Astrocyte of the spinal cord (primary cell): ENCODE measurements at places on chromosomes 13 and 19.

- DNase-seq = peak; percentile 43
These were observed 814.4 kb downstream of the EFNB2 start for GRCh38 chr13:105721016-105721415.

- DNase-seq = no peak
These were observed 1022.0 kb downstream of the EFNB2 start for GRCh38 chr13:105513448-105513847.

DNA sequence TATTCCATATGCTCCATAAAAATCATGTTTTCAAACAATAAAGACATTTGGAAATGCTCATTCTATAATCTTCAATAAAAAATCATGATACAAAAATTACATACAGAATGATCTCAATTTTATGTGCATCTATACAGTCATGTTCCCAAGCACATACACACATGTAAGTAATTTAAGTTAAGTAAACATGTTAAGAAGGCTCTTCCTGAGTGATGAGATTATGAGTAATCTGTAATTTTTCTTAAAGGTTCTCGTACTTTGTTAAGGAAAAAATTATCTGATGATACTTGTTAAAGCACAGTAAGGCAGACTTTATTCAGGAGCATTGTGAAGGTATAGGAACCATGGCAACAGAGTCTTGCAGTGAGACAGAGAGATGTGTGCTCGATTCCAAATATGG is 30.0 kb upstream of the DLEU7 start:
- no peak for DNase-seq

DNA sequence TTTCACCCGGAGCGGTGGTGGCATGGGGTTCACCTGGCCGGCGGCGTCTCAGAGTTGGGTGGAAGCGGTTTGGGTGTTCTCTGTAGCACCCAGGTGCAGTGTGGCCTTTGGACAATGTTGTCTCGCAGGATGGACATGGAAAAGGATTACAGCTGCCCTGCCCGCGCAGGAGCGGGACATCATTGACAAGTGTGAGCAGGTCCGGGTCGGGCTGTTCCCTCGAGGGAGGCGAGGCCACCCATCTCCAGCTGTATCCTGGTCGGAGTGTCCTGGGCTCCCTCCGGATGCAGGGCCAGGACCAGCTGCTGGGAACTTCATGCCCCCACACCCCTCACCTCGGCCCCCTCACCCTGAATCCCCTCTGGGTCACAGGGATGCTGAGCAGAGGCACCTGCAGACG is 7.8 kb upstream of the ZNF14 start:
- DNase-seq = no peak

GRCh38 chr19:5330307-5330720 is 10.3 kb downstream of the PTPRS start:
- no peak for DNase-seq

DNA sequence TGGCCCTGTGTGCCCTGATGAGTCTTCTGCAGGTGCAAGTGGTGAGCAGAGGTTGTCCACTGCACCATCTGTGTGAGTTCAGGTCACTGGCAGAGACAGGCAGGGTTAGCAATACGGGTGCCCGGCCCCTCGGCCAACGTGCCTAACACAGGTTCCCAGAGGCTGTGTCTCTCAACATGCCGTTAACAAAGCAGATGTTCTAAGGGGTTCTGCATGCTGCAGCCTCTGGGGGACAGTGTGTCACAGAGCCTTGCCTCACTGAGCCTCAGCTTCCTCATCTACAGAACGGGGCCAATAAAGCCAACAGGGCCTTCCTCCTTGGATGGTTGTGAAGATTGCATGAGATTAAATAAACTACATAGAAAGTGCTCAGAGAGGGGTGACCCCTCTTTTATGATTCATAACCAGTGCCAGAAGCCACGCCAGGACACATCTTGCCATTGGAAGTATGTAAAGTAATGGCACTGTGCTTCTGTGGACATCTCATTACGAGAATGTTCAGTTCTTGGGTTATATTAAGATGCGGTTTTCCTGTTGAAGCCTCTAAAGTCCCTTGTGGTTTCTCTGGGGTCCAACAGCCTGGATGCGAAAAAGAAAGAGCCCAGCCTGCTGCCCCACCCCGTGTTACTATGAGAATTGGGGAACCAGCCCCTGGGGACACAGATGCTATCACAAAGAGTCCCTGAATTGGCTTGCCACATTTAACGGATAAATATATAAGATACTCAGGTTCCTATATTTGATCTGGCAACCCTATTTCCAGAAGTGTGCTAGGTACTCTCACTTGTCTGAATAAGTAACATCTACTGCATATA is 11.2 kb upstream of the ARHGEF18 start:
- DNase-seq = no peak

DNA sequence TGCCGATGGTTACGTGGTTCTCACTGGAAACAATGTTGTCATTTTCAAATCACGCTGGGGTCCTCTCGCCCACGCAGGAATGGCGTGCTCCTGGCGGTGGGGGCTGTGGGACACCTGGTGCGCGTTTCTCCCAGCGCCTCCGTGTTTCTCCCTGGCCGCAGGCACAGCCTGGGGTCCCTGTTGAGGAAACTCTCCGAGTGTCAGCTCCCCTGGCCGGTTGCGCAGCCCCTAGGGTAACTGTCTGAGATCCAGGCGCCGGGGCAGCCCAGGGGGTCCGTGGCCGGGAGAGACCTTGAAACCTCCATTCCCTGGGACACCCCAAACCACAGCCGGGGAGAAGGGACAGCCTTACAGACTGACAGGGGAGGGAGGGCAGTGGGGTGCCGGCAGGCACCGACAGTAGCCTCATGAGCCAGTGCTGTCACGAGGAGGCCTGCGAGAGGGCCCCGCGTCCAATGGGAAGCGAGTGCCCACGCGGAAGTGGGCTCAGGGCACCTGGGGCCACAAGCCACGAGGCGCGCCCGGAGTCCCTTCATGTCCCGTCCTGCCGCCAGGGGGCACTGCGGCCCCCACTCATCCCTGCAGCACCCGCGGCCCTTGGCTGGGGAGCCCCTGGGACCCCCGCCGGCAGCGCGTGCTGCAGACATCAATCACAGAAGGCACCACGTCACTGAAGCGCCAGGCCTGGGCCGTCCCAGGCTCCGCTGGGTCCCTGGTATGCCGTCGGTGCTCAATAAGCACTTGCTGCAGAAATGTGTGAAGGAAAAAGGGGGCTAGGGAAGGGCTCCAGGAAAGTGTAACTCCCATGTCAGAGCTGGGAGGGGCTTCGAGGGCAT is 9.5 kb downstream of the ADAMTSL5 start:
- DNase-seq = no peak
